NCI-H2081 treated with DMSO at 0.1 percent for 48 hours (cell line): ENCODE measurements at places on chromosomes 16 and 17.
A peak's percentile ranks its signal among the peaks of the same experiment; 100 is the strongest.

DNA sequence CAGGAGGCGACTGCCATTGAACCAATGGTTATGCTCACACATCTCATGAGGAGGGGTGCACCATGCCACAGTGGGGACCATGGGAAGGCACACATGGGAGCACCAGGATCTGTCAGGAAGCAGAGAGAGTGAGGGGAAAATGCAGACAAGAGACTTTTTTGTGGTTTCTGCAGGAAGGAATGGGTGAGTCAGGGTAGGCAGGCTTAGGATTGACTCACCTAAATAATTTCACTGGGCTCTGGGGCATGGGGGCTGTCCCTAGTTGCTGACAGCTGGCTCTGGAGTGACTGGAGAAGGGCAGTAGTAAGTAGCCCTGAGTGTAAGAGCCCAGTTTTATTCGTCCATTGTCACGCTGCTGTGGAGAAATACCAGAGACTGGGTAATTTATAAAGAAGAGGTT, 202.4 kb downstream of the AXIN2 start:
- no peak for DNase-seq

- DNase-seq: no peak
These were observed 21.2 kb upstream of the CCL1 start for GRCh38 chr17:34384271-34384670.

- DNase-seq: no peak
These were observed 449 bp downstream of the SMCR8 start for GRCh38 chr17:18315562-18315922.

GRCh38 chr16:15552507-15552906, 90.4 kb downstream of the MARF1 start:
- DNase-seq: no peak

GRCh38 chr17:17928398-17929287, 43.6 kb downstream of the TOM1L2 start:
- no peak for DNase-seq

DNA sequence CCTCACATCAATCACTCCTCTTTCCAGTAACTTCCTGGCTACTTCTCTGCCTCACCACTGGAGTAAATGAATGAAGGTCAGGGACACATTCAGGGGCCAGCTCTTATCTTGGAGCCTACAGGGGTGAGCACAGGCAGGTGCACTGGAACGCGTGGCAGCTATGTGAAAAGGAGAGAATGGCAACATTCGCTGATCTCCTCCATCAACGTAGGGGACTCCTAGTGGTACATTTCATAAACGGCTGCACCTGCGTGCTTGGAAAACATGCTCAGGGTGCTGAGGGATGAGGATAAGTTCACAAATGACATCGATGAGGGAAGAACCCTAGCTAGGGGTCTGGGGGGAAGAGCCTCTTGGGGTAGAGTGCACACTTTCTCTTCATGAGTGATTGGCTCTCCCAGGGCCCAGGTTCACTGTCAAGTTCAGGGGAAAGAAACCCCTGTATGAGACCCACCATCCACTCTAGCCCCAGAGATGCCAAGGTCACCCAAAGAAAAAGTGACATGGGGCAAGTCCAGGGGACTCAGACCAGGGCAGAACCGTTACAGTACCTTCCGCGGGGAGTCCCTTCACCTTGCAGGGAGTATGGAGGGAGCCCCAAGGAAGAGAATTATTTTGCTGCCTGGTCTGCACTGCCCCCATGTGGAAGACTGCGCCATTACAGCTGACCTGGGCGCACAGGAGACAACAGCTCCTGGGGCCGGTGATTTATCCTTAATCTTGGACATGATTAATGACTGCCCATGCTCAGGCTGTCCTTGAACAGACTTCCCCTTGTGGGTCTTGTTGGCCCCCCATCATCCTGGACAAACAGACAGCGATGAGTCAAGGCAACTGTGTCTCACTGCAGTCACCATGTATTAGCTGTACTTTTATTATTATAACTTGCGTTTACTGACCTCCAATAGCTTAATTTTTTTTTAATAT, 30.1 kb downstream of the VAC14 start:
- no peak for DNase-seq

GRCh38 chr17:13306310-13306962, 288.6 kb upstream of the ELAC2 start:
- no peak for DNase-seq

DNA sequence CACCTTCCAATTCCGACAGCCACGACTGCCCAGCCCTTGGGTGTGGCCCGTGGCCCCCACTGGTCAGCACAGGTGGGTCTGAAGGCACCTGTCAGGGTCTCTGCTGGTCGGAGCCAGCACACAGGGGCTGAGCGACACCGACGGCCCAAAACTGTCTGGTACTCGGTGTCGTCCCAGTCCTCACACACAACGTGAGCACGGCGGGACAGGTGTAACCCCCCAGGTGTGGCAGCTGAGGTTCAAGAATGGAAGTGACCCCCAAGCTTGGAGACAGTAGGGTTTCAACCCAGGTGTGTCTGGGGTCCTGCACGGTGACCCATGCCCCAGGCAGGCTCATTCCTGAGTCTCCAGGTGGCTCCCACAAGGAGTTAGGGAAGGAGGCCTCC, 1.0 kb downstream of the GALNS start:
- no peak for DNase-seq

GRCh38 chr17:35546487-35546886, 9.0 kb upstream of the SLFN12L start:
- no peak for DNase-seq

GRCh38 chr17:74190154-74190553, 13.3 kb upstream of the RPL38 start:
- peak; percentile 27 for DNase-seq

DNA sequence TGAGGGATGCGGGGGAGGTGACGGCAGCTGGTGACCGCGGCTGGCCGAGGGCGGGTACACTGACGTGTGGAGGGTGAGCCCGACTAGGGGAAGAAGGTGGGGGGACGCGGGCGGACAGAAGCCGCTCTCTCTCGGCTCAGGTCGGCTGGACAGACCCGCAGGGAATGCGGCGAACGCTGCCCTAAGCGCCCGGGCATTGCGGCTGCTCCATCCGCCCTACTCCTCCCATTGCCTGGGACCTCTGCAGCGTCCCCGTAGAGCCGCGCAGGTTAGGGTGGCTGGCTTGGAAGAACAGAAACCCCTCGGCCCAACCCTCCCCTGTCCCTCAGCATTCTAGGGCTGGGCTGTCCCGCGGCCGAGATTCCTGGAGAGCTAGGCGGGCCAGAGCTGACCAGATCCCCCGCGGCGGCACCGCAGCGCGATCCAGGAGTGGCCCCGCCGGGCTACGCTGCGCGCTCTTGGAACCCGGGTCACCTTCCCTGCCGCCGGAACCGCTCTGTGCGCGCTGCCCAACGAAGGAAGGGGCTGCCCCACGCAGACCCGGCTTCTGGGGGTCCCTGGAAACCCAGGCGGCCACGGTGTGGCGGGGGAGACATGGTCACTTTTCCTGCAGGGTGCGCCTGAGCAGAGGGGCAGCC, 3.0 kb downstream of the DLX4 start:
- no peak for DNase-seq

DNA sequence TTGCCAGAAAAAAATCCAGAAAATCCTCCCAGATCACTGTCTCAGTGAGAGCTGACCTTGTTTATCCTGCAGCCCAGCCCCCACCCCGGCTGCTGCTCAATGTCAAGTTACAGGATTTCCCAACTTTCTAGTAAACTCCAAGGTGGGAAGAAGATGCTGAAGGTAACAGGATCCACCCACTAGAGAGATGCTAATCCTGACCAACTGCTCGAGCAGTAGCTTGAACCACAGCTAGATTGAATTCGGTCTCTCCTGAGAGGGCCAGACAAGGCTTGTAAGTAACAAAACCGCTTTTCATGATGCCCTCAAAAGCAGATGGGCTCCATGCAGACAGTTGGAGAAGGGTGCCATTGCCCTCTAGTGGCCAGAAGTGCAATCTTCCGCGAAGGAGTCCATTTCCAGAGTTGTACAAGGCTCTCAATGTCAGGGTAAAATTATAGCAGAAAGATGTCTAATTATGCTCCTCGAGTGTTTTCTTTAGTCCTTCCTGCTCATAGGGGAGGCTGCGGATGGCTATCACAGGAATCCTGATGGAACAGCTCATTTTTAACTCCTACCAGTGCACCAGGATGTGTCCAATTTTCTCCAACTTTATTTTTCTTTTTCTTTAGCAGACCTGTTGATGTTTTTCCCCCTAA, 3.9 kb downstream of the CDH11 start:
- peak; percentile 34 for DNase-seq

DNA sequence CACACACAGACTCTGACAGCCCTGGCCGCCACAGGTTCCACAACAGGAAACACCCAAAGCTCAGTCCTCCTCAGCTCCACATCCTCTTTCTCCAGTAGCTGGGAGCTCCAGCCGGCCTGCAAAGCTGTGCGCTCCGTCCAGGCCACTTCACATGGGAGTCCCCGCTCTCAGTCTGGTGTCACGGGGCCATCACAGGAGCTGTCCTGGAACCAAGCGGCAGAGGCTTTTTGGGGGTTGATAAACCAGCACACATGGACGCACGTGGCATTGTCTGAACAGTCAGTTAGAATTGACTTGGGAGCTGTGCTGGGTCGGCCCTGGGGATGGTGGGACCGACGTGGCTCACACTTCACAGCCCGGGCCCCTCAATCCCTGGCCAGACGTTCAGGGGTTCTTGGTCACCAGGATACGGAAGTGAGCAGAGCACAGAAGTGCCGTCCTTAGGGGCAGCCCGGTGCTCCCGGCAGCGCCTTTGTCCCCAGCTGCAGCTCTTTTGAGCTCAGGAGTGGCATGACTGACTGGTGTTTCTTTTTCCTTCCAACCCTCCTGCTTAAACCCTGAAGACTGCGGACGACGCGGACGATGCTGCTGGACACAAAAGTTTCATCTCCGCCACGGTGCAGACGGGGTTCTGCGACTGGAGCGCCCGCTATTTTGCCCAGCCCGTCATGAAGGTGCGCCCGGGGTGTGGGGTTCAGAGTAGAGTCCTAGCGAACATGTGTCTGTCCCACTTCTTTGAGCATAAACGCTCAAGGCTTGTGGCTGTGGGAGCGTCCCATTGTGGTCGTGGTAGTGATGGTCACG, 66.6 kb upstream of the CHMP6 start:
- no peak for DNase-seq

GRCh38 chr17:71765437-71765836, 355.4 kb upstream of the SOX9 start:
- DNase-seq: no peak

DNA sequence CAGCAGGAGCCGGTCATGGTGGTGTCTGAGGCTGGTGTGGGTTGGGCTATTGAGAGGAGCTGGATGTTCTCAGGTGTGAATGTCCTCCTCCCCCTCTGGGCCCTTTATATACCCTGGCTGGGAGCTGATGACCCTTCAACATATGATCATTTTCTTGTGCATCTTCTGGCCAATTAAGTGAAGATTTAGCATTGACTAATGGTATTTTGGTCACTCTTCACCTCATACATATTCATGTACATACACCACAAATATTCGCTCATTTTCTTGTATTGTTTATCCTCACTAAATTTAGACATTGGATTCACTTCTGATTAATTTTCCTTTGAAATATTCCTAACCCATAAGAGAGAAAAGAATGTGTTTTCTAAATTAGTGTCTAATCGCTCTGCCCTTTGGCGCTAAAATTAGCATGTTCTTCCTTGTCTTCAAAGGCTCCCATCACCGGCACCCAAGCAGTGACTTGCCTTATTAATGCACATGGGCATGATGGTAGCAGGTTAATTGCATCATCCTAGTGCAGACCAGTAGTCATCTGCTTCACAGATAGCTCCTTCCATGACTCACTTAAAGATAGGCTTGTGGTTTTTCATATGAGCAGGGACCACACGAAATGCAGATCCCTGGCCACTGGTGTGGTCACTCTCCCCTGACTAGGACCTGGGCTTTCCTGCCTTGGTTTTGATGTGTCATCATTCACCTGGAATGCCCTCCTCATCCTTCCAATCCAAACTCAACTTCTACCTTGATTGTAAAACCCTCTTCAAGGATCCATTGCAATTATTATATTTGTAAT, at the start of gene KRTAP2-4:
KRTAP2-4 (minus strand) TSS at position 51 of the 796 bp plus-strand sequence; CDS start at position 17, 34 bp downstream.
- DNase-seq: no peak

DNA sequence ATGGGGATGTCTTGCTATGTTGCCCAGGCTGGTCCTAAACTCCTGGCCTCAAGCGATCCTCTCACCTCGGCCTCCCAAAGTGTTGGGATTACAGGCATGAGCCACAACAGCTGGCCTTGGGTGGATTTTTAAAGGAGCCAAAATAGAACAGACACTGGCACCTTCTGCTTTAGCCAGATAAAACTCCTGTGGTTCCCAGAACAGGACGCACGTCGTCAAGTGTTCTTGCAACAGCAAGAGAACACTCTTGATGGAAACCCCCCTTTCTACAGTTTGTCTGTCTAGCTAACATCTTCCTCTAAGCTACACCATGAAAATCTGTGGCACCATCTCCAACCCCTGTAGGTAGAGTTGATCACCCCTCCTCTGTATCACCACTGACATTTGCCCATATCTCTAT, 122.6 kb downstream of the NPIPB5 start:
- no peak for DNase-seq

- DNase-seq: no peak
These were observed 224.7 kb upstream of the NLRP1 start for GRCh38 chr17:5809056-5809455.

DNA sequence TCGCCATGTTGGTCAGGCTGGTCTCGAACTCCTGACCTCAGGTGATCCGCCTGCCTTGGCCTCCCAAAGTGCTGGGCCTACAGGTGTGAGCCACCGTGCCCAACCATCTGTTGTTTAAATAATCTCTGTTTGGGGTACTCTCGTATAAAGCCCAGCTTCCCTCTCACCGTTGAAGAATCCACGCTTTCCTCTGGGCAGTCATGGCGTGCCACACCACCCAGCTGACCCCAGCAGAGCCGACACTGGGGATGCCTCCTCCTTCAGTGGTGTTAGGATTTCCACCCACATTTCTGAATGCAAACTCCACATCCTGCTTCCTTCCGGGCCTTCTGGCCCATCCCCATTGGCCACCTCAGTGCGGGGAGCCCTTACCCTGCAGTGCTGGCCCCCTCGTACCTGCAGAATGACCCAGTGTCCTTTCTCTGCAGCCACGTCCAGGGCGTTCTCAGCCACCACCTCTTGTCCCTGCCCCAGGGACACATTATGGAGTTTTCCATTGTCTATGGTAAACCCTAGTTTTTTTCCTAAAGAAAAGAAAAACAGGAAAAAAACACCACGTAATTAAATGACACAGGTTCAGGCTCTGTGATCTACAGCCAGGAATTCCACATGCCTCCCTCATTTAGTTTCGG, 60.4 kb downstream of the PGS1 start:
- DNase-seq: no peak

- no peak for DNase-seq
These were observed 168.9 kb downstream of the SHISA9 start for GRCh38 chr16:13070268-13070667.

GRCh38 chr17:69404399-69404798, 10.1 kb upstream of the MAP2K6 start:
- DNase-seq: no peak

DNA sequence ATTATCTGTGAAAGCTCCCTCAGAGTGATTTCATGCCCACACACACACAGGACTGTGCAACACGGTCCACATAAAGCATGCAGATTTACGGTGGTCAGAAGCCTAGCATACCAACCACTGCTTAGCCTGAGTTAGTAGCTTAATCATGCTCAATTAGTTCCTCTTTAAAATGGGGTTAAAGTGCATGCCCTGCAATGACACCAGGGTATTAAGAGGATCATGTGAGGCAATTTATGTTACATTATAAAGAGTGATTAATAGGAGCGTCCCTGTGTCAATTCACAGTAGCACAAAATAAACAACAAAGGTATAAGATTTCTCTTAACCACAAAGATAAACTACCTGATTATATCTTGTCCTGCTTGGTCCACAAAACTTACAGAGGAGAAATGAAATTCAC, 39.8 kb downstream of the C17orf67 start:
- no peak for DNase-seq

GRCh38 chr16:76280421-76281215, 3.4 kb downstream of the CNTNAP4 start:
- DNase-seq: no peak
